ENCODE measurements at places on chromosomes 3 and 15.

DNA sequence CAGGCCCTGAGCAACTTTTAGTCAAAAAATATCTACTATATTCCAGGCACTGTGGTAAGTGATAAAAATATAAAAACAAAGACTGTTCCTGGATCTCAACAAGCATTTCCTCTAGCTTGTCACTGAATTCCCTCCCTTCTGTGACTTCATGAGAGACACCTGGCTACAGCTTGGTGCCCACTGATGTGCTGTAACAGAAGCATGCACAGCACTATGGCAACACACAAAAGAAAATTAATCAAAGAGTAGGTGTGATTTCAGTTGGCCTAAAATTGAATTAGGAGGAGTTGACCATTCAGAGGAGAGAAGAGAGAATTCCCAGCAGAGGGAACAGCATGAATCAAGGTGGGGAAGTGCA, 158.9 kb upstream of the LPP start:
- DNase-seq, result no peak

- no peak for DNase-seq
Observed at GRCh38 chr3:62436785-62437184, 63.4 kb upstream of the FEZF2 start.

DNA sequence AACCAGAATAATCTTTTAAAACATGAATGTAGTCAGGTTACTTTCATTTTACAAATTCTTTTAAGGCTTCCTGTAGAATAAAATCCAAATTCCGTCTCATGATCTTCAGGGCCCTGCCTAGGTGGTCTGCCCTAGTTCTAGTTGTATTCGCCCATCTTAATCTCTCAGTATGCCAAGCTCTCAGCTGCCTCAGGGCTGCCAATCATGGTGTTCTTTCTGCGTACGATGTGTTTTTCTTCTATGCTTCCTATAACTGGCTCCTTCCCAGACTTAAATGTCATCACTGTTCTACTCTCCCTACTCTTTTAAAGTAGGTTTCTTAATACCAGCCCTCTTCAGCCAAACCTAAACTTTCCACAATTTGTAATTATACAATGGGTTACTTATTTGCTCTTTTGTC, 107.4 kb downstream of the GREM1 start:
- no peak for DNase-seq

- DNase-seq, result no peak
Observed at GRCh38 chr3:447671-448070, 251.1 kb downstream of the CHL1 start.

DNA sequence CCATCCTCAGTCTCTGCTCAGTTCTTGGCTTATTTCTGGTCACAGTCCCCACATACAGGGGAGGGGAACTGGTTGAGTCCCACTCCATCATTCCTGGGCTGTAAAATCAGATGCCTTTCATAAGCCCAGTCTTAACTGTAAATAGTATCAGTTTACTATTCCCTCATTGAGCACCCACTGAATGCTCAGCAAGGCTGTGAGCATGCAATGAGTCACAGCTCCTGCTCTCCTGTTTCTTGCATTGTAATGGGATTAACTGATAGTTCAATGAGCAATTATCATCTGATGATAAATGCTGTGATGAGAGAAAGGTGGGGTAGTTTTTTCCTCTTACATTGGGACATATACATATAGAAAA, 113.6 kb upstream of the TPM1 start:
- DNase-seq, result no peak

- DNase-seq, result no peak
Observed at GRCh38 chr15:58440922-58441321, 9.1 kb downstream of the LIPC start.

DNA sequence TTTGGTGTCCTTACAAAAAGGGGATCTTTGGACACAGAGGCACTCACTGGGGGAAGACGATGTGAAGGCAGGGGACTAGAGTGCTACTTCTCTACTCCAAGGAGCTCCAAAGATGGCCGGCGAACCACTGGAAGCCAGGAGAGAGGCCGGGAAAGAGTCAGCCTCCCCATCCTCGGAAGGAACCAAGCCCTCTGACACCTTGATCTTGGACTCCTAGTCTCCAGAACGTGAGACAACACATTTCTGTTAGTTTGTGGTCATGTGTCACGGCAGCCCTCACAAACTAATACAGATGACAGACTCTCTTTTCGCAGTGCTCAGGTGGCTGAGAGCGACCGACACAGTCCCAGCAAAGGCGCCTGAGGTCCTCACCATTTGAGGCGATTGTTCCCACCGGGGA, 24.4 kb upstream of the ATP2B2 start:
- no peak for DNase-seq

DNA sequence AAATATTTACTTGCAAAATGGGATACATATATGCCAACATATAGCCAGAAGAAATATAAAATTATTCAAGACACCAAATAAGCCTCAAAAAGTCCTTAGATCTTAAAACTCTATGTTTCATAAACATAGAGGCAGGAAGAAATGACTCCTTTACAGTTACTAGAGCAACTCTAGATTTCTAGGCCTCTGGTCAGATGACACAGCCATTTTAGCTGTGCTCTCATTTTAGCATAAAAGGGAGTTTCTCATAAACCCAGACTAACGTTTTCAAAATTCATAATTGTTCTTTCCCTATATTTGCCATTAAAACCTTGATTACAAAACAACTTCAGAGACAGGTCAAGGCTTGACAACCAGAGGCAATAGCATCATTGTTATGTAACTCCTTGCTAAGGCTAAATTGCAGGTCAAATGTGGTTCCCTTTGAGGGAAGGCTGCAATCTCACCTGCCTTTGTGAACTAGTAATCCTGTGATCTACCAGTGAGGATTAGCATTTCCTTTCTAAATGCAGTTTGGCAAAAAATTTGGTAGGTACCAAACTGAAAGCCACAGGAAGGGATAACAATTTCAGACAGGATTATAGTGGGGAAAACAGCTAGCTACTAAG, 8.2 kb downstream of the THOC7 start:
- no peak for DNase-seq

DNA sequence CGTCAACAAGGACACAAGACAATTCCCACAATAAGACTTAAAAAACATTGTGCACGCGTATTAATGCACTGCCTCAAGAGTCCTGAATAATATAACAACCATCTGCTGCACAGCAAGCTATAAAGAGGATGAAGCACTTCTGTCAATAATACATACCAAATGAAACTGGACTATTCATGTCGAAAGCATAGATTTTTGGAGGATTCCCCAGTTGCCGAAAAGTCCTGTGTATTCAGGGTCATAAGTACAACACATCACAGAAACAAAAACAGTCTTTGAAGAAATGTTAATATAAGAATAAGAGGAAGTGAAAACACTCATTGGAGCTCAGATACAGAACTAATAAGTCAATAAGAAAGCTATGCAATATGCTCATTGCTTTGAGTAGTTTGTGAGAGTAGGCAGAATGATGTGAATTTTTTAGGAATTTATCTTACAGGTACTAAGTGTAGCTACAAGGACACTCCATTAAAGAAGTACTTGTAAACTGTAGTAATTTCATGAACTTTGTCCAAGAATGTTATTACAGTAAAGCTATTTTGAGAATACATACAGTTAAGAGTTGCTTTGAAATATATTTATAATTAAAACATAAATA, 31.6 kb downstream of the CBLB start:
- peak; percentile 68 for DNase-seq

GRCh38 chr15:69095274-69095673, 65.2 kb upstream of the GLCE start:
- no peak for DNase-seq

GRCh38 chr15:68176601-68177000, 28.5 kb downstream of the CALML4 start:
- DNase-seq, result no peak

GRCh38 chr3:130514681-130515080, 2.3 kb upstream of the COL6A6 start:
- DNase-seq, result no peak

GRCh38 chr3:15919971-15920370, 122.2 kb upstream of the ANKRD28 start:
- no peak for DNase-seq

GRCh38 chr15:72199721-72200212, 2.2 kb upstream of the GRAMD2A start:
- DNase-seq, result peak; percentile 72
